ENCODE measurements at places on chromosomes 1 and 21. TPM values are rescaled to one million over a fixed set of nuclear protein-coding genes. Genes with fewer than 3 reads are reported as not detected.

GRCh38 chr1:2226525-2227345 lies 1.4 kb upstream of the SKI start:
- peak; percentile 77 for DNase-seq

DNA sequence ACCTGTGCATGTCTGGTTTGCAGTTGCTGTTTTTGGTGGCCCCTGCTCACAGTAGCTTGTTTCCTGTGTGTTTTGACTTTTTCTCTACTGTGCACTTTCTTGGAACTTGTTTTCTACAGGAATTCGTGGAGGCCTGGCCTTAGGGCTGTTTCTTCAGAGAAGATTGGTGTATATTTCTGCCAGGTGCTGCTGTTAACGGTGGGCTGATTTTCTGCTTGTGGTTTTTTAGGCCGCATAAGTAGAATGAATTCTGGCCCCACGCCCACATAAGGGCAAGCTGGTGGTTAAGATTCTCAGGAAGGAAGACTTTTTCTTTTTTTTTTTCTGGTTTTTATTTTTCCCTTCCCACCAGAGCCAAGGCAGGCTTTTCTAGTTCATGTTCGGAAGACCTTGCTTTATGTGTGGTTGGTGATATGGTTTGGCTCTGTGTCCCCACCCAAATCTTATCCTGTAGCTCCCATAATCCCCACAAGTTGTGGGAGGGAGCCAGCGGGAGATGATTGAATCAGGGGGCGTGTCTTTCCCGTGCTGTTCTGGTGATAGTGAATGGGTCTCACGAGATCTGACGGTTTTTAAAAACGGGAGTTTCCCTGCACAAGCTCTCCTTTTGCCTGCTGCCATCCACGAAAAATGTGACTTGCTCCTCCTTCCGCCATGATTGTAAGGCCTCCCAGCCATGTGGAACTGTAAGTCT lies 71.5 kb upstream of the DISP3 start:
- no peak for DNase-seq

DNA sequence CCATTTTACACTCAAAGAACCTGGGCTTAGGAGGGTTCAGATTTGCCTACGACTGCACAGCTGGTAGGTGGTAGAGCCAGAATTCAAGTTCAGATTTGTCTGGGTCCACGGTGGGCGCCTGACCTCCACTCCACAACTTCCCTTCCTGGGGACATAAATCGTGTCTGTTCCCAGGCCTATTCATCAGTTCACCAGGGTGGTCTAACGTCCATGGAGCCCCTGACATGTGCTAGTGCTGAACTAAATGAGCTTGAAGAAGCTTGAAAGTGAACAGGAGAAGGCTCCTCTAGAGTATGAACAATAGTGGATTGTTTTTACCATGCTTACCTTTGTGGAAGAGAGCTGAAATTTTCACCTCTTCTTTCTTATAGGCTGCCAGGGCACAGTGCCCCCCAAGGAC lies 32.5 kb upstream of the KIF1B start:
- DNase-seq: no peak

DNA sequence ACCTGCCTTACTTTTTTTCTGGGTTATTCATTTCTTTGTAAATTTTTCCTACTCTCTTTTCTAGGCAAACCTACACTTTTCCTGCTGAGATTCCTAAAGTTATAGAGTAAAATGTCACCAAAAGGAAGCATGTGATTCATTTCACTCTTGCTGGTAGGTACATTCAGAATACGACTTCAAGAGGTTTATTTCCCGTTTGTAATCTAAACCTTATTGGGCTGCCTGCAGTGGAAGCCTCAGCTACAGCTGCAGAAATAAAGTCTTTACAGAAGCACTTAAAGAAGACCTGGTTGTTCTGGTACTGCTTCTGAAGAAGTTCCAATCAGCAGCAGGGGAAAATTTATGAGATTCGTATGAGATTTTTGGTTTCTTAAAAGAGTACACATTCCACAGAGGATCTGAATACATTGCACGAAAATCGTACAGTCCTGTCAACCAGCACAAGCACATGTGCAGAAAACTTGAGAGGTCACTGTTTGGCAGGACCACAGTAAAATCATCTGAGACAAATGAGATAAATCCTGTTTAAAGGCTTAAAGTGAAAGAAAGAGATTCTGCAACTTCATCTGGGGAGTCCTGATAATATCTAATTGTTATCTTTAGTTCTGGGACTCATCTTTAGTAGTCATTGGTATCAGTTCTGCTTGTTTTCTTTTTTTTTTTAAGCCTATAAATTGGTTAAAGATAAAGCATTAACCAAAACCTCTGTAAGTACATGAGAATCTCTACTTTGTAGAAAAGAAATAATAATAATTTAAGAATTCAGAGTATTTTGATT lies 109.9 kb upstream of the ADGRL2 start:
- DNase-seq: no peak

Gene AKNAD1
- total RNA-seq: 1.3 TPM

Gene CDA
- 4.3 TPM for total RNA-seq

- no peak for DNase-seq
Observed at GRCh38 chr1:201486187-201486586, 17.2 kb upstream of the PHLDA3 start.

- DNase-seq: no peak
Observed at GRCh38 chr1:16296643-16297042, 55.6 kb downstream of the FBXO42 start.

DNA sequence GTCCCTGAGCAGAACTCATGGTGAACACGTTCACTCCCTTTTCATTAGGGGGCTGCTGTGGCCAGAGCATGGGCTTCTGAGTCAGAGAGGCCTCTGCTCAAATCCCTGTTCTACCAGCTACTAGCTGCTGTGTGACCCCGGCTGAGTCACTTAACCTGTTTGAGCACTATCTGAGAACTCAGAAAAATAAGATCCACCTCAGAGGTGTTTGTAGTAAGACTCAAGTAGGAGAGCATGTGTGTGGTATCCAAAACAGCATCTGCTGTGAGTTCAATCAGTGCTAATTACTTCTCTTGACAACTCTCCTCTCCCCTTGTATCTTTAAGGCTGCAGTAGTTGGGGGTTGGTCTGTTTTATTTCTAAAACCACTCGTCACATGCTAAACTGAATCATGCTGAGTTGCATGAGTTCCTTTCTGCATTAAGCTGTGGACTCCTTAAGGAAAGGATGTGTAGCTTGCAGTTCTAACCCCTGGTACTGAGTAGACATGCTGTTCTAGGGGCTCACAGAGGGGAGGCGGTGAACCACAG lies 39.7 kb upstream of the JUN start:
- DNase-seq: no peak

DNA sequence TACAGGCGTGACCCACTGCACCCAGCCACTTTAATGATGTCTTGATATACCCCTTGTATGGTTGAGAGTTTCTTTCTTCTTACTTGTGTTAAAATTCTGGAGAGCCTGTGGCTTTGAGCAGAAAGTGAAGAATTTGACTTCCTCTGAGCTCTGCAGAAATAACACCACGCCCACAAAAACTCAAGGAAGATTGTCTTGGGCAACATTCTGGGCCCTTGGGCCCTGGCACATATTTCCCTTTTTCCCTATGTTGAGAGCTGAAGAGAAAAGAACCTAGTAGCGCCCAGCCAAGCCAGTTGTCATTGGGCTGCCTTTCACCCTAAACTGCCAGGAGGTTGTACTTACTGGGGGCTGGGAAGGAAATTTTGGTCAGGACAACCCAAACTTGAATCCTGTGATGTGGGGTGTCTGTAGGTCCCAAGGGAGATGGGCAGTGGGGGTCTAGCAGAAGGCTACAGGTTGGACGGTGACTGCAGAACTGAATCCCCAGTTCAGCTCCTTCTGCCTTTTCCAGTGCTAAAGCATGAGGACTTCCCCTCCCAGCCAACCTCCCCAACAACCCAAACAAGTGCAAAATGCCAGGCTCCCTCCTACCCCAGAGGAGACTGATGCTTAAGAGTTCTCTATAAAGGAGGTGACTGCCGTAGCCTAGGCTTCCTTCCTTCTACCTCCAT lies 11.7 kb upstream of the SNAPIN start:
- no peak for DNase-seq

- no peak for DNase-seq
Observed at GRCh38 chr1:19597496-19598309, 46.4 kb upstream of the NBL1 start.

Gene SNIP1
- total RNA-seq: 17.3 TPM

GRCh38 chr1:115306146-115306545 lies 31.9 kb downstream of the NGF start:
- no peak for DNase-seq

Gene PTPN14
- total RNA-seq: 85.9 TPM

Gene CNR2
- 0.09 TPM for total RNA-seq

DNA sequence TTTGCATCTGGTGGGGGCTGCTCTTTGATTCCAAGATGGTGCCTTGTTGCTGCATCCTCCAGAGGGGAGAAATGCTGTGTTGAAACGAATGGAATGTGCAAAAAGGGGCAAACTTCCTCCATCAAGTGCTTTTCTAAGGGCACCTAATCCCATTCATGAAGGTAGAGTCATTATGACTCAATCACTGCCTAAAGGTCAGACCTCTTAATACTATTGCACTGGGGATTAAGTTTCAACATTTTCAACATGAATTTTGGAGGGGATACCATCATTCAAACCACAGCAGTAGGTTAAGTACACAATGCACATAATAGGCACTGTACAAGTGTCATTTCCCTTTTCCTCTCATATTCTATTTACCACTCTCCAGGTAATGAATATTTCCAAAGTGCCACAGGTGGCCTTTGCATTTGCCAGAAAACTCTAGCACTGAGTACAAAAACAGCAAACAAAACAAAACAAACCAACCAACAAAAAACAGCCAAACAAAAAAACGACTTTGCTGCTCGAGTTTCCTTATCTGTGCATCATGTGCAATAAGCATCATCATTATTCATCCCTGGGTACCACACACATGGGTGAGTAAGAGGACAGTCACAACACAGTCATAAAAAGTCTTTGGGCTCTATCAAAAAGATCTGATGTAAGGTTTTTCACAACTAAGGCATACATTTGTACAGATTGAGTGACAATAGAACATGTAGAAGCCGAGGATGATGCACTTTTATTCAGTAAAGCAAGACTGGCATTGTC lies 42.5 kb downstream of the IFI44 start:
- no peak for DNase-seq

DNA sequence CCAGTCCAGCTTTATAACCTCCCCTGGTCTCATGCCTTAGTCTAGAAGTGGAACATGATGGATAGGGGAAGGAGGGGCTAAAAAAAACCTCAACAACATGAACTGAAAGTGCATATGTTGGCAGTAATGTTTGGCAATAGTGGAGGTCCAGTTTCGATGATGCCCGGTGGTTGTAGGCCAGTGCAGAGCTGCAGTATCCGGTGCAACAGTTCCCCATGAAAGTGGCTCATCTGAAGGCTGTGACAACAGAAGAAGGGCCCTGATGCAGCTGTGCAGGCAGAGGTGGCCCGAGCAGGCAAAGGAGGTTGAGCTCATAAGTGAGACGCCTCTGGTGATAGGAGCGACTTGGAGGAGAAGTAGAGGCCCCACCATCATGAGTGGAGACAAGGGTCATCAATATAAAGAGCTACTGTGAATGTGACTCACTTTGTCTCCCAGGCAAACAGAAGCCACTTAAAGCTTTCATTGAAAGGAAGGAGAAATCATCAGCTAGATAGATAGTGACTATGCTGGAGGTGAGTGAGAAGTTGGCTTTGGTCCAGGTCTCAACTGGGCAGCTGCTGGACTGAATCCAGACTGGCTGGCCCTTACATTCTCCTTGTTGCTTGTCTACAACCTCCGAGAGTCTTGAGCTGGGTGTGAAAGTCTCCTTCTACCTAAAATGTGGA lies 10.2 kb upstream of the CREG1 start:
- no peak for DNase-seq

- DNase-seq: peak; percentile 71
Observed at GRCh38 chr1:208179263-208179816, 64.8 kb downstream of the PLXNA2 start.

DNA sequence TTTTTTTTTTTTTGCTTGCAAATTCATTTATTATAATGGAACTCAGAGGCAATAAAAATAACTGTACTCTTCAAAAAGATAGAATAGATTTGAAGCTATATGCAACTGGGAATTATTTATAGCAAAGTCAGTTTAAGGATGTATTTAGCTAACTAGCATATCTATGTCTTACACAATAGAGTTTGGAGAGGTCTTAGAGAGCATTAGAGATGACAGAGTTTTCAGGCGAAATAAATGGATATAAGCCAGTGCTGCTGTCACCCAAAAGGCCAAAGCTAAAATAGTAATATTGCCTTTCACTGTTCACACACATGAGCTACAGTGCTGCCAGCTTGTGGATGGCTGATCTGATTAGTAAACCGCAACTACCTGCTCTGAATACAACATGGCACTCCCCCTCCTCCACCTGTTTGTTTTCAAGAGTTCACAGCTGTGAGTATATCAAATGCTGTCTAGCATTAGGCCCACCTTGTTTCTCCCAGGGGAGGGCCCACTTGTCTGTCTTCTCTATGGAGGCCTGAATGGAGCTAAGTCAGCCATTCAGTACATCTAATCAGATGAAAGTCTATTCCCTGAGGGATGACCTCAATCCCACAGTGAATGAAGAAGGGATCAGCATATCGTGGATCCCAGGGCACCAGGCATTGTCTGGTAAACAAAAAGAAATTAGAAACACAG lies 25.2 kb upstream of the SSX2IP start:
- DNase-seq: no peak

- DNase-seq: no peak
Observed at GRCh38 chr1:17678011-17678410, 77.1 kb upstream of the ACTL8 start.

- DNase-seq: no peak
Observed at GRCh38 chr1:28640766-28641165, 2.1 kb downstream of the TAF12 start.

DNA sequence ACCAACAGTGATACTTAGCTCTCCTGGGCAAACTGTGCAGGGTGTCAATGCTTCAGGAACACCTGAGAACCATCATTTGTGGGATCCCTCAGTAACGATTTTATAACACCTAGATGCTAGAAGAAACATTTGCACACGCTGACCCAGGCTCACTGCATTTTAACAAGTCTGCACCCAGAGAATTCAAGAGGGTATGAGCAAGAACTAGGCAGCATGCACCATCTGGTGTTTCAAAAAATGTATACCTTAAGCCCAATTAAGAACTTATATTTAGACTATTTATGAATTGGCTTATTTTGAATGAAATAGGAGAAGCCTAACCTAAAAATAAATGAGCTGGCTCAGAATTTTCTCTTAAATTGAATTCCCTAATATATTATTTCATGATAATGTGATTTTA lies 400.5 kb downstream of the GPATCH2 start:
- no peak for DNase-seq

Gene SPRR2E
- not detected for total RNA-seq

DNA sequence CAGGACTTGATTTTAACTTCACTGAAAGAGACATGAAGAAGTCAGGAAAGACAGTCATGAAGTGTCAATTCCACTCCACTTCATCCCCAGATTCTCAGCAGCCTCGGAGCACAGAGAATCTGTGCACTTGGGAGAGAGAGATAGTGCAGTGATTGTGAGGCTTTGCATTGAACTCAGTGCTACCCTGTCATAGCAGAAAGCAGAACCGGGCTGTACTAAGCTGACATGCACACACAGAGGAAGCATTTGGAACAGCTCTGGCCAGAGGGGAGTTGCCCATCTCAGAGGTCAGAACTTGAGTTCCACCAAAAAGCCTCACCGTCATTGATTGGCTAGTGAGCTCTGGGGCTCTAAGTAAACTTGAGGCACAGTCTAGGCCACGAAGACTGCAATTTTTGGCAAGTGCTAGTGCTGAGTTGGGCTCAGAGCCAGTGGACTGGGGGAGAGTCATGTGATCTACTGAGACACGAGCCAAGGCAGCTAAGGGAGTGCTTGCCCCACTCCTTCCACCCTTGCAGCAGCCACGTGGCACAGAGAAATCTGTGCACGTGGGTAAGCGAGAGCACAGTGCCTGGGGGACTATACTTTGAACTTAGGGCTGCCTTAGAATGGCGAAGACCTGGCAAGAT lies 810.2 kb upstream of the ADAMTS5 start:
- DNase-seq: peak; percentile 62

All from sciatic nerve (tissue), 2 donors.